Stimulated activated CD4-positive, alpha-beta T cell treated with anti-CD3 and anti-CD28 coated beads, TNF-alpha, amount 100 ng/mL, for 4 hours (primary cell): ENCODE measurements at places on chromosomes 2 and 18.

GRCh38 chr2:170177950-170178781 lies at the start of gene MYO3B:
TSS of gene MYO3B (plus strand) at chr2:170178147. CDS start at chr2:170178288, 141 bp downstream.
- no peak for DNase-seq

DNA sequence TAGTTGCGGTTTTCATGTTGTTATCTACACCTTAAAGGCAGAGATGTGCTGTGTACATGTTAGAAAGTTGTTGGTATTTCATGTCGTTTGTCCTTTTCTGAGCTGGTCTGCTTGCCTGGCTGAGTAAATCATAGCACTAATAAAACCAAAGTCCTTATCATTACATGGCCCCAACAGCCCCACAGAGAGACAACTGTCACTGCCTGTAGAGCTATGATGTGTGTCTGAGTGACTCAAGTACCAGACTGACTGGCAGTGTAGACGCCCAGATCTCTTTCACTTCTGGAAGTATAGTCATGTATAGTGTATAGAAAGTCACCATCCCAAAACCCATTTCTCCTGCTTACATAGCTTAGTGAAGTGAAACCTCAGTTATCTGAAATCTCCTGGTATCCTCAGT lies 4.3 kb downstream of the SOCS6 start:
- DNase-seq: no peak

DNA sequence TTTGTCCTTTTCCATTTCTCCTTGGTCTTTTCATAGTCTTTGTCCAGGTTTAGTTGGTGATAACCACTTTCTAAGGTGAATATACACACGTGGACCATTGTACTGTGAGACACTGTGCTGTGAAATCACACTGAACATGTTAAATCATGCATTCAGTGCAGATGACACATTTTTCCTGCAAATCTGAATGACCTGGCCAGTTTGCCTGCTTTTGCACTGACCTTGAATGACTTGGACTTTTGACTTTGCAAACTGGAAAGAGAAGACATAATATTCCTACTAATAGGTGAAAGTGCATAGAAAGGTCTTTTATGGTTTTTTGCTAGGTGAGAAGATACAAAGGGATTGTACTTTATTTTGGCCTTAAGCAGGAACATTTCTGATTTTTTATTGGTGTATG lies 21.7 kb upstream of the PHLPP1 start:
- DNase-seq: no peak

- DNase-seq: peak; percentile 54
Observed at GRCh38 chr2:191115391-191115790, 35.4 kb downstream of the STAT4 start.

DNA sequence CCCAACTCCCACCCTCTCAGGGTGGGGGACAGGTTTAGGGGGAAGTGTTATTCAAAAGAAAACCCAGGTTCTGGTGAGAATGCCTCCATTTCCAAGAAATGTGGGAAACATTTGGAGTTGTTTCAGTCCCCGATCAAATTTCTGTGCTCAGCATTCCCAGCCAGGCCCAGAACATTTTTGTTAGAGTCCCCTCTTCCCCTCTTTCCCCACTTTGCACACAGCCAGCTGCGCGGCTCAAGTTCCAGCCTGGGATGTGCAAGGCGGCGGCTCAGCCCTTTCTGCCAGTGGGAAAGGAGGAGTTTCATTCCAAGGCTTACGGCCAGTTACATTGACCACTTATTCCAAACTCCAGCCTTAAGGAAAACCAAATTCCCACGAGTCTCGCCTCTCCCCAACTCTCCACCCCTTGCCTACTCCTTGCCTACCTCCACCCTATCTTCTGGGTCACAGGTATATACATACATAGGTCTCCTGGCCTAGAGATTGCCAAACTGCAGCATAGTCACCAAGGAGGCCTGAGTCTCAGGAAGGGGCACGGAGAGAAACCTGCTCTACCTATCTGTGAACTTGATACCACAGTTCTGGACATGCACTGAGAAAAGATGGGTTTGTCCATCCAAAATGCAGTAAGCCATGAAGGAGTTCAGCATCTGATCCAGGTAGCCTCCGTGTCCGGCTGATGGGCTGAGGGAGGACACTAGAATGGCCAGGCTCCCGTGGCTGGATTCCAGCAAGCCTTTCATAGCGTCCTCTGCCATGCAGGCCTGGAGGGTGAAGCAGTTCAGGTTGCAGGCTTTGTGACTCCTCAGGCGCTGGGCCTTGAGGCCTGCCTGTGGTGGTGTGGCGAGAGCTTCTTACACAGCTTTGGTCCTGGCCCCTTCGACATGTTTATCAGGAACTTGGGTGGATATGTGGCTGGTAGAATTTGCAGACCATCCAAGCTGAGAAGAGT lies 154.5 kb downstream of the ZFP36L2 start:
- no peak for DNase-seq

DNA sequence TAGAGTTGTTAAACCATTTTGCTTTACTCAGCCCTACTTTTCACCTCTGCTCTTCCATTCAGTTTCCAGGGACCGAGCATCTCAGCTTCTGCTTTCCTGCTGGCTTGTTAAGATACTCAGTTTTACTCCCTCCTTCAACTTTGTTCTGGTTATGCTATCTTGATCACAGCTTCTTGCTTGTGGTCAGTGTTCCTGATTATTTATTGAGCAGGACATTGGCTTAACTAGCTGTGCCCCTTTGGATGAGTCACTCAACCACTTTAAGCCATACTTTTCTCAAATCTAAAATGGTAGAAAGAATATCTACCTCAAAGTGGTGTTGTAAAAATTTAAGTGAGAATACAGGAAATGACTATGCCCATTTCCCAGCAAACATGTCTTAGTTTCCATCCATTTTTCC lies 124.0 kb downstream of the KYNU start:
- DNase-seq: no peak

GRCh38 chr2:39160982-39161381 lies 40.1 kb upstream of the SOS1 start:
- DNase-seq: no peak

DNA sequence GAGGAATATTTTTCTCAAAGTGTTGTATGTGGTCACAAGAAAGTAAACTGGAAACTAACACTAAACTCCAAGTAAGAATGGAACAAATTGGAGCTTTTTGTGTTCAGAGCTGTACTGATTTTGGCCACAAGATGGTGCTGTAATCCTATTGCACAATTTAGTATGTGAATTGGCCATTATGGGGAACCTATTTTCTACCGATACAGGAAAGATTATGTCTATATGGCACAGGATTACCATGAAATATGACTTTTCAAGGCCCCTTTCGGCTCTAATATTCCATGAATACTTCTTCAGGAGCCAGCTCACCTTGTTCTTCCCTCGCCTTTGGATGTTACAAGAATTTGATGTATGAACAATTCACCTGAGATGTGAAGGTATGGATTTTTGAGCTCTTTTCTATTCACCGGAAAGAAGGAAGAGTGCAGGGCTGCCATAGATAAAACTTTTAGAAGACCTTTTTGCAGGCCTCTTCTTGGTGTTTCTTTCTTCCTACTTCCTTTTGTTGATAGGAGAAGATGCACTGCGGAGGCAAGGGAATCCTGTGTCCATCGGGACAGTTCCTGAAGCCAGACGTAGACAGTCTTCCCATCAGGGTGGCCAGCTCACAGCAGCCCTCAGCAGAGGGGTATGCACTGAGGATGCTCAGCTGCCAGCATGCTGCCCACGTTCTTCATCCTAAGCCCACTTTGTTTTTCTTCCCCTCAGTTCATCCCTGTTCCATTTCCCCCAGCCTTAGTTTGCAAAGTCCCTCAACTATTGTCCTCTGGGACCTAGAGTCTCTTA lies 13.3 kb downstream of the MRPL44 start:
- no peak for DNase-seq

- DNase-seq: no peak
Observed at GRCh38 chr2:184859187-184859586, 260.9 kb downstream of the ZNF804A start.

- no peak for DNase-seq
Observed at GRCh38 chr18:6557057-6557769, 142.5 kb upstream of the L3MBTL4 start.

DNA sequence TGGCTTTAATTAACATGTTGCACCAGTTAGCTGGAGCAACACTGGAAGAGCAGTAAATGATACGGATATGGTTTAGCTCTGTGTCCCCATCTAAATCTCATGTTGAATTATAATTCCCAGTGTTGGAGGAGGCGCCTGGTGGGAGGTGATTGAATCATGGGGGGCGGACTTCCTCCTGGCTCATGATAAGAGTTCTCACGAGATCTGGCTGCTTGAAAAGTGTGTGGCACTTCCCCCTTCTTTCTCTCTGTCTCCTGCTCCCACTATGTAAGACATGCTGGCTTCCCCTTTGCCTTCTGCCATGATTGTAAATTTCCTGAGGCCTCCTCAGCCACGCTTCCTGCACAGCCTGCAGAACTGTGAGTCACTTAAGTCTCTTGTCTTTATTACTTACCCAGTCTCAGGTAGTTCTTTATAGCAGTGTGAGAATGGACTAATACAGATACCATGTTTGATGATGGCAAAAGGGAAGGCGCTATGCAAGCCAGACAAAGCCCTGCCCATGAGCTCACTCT lies 963.6 kb downstream of the SOCS6 start:
- DNase-seq: no peak

DNA sequence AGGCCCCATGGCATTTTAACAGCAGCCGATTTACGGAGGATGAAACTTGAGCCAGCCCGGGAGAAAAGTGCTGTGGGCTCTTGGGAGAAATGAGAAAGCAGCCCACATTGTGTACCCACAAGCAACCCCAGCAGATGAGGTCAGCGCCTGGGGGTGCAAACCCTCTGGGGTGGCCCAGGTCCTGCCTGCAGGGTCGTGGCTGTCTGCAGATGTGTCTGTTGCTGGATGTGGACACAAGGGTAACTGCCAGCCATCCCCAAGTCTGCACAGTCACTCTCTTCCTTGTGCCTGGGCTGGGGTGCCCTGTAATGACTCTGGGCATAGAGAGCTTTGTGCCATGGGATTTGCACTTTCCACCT lies 170.8 kb downstream of the PRKCE start:
- DNase-seq: no peak
